ENCODE measurements at places on chromosomes 13 and 19. TPM values are rescaled to one million over a fixed set of nuclear protein-coding genes. Genes with fewer than 3 reads are reported as not detected.

DNA sequence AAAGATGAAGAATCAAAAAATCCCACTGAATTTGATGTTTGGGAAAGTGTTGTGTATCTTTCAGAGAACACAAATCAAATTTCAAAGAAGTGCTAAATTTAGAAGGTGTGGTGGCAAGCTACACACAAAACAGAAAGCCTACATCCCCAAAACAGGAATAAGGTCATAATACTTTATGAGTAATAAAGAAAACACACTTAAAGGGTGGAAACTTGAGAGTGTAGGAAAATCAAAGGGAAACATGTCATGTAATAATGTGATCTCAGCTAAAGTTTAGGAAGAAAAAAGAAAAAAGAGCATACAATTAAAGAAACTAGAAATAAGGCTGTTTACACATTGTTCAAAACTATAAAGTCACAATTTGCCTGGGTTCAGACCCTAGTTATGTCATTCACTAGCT lies 668.7 kb downstream of the PCDH17 start:
- no peak for DNase-seq

VMAC gene
- 4.0 TPM for total RNA-seq

DNA sequence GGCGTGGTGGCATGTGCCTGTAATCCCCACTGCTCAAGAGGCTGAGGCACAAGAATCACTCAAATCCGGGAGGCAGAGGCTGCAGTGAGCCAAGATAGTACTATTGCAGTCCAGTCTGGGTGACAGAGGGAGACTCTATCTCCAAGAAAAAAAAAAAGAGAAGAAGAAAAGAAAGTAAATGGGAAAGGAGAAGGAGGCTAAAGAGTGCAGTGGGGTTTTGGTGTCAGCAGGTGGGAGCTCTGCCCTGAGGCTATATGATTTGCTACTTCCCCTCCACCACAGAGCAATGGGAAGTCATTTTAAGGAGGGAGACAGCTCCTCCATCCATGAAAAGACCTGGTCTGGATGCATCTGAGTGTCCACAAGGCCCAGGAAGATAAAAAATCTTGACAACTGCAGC lies 23.1 kb downstream of the UNC13A start:
- no peak for DNase-seq

ZNF708 gene
- 11.5 TPM for total RNA-seq

GRCh38 chr13:43150369-43151207 lies 127.2 kb downstream of the DNAJC15 start:
- no peak for DNase-seq
